ENCODE measurements at places on chromosomes 12 and 14.

DNA sequence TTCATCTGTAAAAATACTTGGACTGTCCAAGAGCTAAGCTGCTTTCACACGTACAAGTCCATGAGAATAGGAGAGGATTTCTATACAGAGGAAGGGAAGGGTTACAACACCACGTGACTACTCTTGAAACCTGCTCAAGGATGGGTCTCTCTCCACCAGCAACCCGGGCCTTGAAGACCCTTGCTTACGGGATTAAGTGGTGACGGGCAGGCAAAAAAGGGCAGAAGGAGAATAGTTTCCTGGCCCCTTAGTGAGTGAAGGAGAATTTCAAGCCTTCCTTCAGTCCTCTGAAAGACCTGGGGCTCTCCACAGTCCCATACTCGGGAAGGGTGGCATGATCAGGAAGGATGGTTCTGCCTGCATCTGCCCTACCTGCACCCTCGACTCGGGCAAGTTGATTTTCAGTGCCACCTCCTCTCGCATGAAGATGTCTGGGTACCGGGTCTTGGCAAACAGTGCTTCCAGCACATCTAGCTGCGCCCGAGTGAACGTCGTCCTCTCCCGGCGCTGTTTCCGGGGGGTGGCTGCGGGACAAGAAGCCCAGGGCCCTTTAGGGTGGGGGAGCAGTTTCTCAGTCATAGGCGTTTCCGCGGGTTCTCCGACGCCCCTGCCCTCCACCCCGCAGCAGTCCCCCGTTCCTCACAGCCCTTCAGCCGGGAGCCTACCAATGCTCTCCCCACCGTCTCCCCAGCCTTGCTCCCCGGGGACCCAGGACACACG lies 6.3 kb downstream of the OTX2 start:
- no peak for DNase-seq

DNA sequence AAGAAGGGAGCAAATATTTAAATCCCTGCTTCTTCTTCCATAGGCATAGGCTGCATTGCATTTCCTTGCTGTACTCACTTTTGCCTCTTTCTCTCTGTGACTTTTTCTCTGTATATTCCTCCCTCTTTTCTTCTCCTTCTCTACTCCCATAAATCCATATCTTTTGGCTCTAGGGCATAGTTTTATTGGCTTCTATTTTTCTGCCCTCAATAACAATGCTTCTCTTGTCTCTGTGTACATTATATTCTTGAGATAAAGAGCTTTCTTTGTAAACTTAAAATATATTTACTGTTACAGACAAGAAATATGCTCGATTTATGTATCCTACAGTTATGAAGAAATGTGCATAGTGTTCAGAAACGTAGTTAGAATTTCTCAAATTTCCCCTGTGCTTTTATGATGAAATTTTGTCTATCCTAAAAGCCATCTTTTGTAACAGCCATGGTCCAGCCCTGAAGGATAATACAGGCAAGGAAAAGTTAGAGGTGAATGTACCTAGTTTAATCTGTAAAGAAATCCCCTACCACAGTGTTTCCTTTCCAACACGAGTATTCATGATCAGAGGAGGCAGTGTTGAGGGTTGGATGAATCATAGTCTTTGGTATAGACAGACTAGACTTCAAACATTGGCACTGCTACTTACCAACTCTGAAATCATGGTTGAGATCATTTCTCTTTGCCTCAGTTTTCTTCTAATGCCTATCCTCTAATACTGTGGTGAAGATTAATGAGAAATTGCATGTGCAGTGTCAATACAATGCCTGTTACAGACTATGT lies 173.3 kb upstream of the FAR2 start:
- DNase-seq, result no peak

DNA sequence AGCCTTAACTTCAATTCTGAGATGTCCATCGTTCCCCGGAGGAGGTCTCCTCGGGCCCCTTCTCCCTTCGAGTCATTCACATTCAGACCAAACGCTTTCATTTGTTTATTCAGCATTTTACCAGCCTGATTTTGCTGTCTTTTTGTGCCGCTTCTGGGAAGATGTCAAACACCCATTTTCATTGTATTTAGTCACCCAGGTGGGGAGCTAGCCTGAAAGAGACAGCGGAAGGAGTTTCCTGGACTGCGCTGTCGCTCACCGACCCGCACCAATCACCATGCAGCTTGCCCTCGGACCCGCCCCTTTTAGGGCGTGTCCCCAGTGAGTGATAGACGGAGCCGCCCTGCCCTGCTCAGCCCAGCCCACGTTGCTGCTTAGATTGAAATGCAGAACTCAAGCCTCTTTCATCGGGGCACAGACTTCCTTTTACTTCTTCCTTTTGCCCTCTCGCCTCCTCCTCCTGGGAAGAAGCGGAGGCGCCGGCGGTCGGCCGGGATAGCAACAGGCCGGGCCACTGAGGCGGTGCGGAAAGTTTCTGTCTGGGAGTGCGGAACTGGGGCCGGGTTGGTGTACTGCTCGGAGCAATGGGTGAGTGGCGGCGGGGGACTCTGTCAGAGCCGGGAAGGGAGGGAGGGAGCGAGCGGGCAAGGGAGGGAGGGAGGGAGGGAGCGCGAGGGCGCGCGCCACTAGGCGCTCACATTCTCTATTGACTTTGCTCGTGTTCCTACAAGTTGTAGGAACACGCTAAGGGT lies at the start of gene PAX9:
Gene PAX9 (plus strand): TSS at position 355 of the 752 bp plus-strand sequence. CDS start 230 bp downstream, at position 585.
- peak; percentile 82 for DNase-seq

- DNase-seq, result no peak
Measured at GRCh38 chr12:123892180-123892559, 80.5 kb downstream of the CCDC92 start.

- DNase-seq, result no peak
Measured at GRCh38 chr14:54591461-54591860, 24.5 kb downstream of the SAMD4A start.

- DNase-seq, result no peak
Measured at GRCh38 chr12:31226639-31227038, 99.3 kb downstream of the SINHCAF start.

- no peak for DNase-seq
Measured at GRCh38 chr12:128796439-128797118, 27.2 kb downstream of the SLC15A4 start.

GRCh38 chr14:94679106-94679810 lies 67.1 kb downstream of the SERPINA3 start:
- no peak for DNase-seq

DNA sequence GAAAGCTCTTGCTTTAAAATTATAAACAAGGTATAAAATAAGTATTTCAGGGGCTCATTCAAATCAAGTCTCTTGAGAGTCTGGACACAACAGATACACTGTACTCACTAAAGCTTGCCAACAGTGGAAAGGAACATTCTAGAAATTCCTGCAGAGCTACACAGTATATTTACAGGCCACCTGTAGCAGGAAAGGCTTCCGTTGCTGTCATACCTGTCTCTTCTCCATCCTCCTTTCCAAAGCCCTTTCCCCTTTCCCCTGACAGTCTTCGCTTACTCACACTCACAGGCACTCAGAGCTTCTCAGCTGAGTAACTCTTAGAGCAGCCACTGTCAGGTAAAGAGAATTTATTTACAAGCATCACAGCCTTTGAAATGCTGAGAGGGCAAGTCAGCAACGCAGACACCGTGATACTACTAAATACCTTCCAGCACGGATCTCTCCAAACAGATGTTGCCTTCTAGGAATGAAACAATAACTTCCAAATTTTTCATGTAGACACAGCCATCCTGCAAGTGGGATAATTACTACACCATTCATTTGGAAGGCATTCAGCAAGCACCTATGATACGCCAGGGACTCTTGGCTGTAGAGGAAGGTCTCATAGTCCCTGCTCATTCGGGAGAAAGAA lies 167.9 kb downstream of the FOXN3 start:
- no peak for DNase-seq

- DNase-seq, result no peak
Measured at GRCh38 chr12:70752327-70752726, 115.1 kb upstream of the PTPRB start.

DNA sequence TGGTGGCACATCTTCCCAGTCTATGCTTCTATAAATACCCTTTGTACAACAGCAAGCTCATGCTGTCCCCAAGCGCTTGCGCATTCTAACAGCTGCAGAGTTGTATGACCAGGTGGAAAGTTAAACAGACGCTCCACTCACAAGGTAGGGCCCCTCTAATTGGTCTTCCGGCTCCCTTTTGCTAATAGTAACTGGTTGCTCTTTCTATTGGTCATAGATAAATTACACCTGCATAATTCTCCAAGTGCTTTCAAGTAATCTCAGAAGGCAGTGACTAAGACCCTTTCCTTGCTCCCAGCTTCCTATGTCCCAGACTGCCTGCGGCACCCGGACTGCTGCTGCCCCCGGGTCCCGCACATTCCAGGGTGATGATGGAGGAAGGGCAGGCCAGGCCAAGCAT lies 6.1 kb upstream of the TSPAN9 start:
- no peak for DNase-seq

GRCh38 chr12:73935817-73936216 lies 601.8 kb upstream of the ATXN7L3B start:
- DNase-seq, result peak; percentile 27

DNA sequence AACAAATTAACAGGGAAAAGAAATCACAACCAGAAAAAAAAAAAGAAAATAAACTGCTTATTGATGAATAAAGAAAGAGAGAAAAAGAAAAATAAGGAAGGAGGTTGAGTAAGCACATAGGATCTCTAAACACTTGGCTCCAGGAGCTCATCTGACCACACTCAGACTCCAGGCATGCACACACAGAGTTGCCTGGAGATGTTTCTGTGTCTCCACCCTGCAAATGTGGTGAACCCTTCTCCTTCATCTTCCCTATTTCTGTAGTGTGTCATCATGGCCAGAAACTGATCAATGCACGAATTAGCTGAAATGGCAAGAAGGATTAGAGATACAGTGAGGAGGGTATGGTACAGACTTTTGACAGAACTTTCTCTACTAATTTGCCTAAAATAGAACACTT lies 20.2 kb downstream of the OR4N2 start:
- DNase-seq, result no peak

DNA sequence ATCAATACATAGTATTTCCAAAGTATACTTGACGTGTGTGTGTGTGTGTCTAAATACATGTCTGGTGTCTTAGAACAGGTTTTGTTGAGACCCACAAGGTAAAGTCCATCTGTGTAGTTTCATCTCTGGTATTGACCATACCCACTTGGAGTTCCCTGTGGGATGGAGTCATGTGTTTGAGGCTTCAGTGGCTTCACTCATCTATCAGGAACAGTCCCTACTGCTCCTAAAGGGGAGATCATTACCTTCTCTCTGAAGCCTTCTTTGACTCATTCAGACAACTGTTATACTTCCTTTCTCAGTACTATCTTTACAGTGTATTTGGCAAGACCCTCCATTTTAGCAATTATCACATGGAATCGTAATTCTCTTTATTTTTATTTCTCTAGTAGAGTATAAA lies 14.2 kb downstream of the RAB21 start:
- DNase-seq, result no peak

- DNase-seq, result peak; percentile 50
Measured at GRCh38 chr12:50639721-50640120, 124.2 kb upstream of the ATF1 start.

DNA sequence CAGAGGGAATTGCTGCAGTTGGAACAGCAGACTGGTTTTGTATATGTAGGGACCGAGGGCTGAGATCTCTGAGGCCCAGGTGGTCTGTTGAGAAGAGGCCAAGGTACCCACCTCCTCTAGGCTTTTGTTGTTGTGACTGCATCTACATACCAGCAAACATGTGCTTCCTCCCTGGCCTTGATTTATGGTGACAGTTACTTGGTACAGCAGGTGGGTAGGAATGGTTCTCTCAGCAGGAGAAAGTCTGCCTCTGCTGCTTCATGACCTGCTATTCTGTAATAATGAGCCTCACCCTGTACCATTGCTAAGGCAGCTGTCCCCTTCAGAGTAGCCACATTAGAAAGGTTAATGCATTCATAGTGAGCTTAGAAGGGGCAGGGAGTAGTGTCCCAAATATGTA lies 196.7 kb upstream of the PELI2 start:
- DNase-seq, result no peak

DNA sequence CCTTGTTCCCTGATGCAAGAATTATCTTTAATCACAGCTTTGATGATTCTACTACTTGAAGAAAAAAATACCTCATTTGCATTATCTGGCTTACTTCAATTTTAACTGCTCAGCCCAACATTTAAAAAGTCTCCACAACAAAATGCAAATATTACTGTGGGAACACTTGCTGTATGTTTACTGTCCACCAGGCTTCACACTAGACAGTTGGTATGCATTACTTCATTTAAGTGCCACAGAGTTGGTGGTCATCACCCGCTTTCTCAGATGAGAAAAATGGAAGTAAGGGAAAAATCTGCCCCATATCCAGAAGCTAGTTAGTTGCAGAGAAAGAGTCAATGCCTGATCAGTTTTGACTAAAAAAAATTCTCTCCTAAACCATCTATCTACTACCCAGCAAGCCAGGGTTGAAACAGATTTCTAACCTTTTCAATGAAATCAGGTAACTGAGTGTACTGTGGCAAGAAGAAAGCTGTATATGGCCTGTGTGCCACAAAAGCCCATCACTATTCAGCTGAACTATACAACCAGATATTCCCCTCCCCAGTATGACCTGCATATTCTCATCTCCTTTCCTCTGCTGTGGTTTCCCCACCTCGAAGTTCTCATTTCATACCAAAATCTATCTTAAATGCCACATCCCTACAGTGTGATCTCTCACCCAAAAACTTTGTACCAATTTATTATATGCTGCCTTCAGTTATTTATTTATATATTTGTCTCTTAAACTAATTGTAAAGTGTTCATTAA lies 90.3 kb downstream of the ATP2B1 start:
- no peak for DNase-seq

- peak; percentile 90 for DNase-seq
Measured at GRCh38 chr14:106417224-106418049, 891.1 kb downstream of the TMEM121 start.

- no peak for DNase-seq
Measured at GRCh38 chr12:60947533-60947932, 1312.7 kb upstream of the USP15 start.

DNA sequence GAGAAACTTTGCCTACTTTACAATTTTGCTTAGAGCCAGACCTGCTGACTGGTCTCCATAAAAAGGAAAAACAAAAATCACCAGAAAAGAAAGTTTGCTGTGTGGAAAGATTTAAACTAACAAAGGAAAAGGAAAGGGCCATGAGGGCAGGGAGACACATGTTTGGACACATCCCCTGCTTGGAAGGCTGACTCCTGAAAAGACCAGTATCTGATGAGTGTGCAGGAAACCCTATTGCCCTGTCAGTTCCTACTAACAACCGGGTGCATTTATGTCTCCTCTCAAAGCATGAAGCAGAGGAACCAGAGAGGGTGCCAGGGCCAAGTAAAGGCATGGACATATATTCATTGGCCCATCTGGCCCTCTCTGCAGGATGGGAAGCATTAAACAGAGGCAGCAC lies 7.0 kb upstream of the STAB2 start:
- no peak for DNase-seq

GRCh38 chr12:12086973-12087692 lies 16.4 kb downstream of the BCL2L14 start:
- no peak for DNase-seq

- DNase-seq, result no peak
Measured at GRCh38 chr14:72675126-72675525, 218.8 kb downstream of the DPF3 start.

GRCh38 chr12:114926341-114926740 lies 242.4 kb upstream of the TBX3 start:
- no peak for DNase-seq
